ENCODE measurements at places on chromosomes 1 and 21. TPM values are rescaled to one million over a fixed set of nuclear protein-coding genes. Genes with fewer than 3 reads are reported as not detected.

The TRIM17 gene
- 0.26 TPM for total RNA-seq

- DNase-seq, result peak; percentile 11
- H3K4me1 ChIP-seq, result no peaks in the 10 kb centered on the region
- no peak overlapping the region for H3K27ac ChIP-seq
- H3K27me3 ChIP-seq, result no peaks in the 10 kb centered on the region
These were observed 11.8 kb downstream of the NPHP4 start for GRCh38 chr1:5980314-5981008.

GRCh38 chr1:205672970-205673369 is 7.3 kb downstream of the SLC45A3 start:
- no peak overlapping the region for H3K4me3 ChIP-seq
- H3K4me1 ChIP-seq, result no peaks in the 10 kb centered on the region
- no peak for DNase-seq
- no peaks in the 10 kb centered on the region for H3K36me3 ChIP-seq
- H3K27ac ChIP-seq, result no peak overlapping the region
- H3K27me3 ChIP-seq, result no peaks in the 10 kb centered on the region

The ATP1A2 gene
- 1.8 TPM for total RNA-seq

DNA sequence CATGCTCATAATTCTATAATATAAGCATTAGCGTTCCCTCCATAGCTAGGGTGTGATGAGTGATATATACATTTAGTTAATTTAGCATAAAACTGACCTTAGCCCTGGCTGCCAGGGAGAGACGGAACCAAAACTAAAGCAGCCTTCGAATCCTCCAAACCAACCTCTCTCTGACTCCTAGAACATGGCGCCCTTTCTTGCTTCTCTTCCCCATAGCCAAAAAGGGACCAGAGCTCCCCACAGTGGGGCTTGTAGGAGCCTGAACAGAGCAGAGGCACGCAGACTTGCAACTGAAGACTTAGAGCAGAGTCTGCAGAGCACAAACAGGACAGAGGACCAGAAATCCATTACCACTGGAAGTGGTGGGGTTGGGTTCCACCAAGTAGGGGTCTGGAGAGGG is 17.7 kb downstream of the IRF2BP2 start:
- no peaks in the 10 kb centered on the region for H3K4me1 ChIP-seq
- no peak for DNase-seq
- no peaks in the 10 kb centered on the region for H3K27me3 ChIP-seq
- no peak overlapping the region for H3K4me3 ChIP-seq

DNA sequence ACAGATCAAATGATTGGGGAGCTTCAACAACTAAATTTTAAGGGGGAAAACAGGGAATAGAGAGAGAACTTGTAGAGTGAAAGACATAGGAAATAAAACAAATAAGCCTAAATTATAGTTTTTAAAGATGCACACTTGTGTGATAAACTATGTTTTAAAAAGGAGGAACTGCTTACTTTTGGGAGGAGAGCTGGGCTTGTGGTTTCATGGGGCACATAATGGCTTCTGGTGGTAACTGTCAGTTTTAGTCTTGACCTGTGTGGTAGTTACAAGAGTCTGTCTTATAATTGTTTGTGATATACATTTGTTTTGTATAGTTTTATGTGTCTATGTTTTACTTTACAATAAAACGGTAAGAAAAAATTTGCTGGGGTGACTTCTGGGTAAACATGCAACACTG is 165.3 kb downstream of the COL24A1 start:
- H3K4me1 ChIP-seq, result no peaks in the 10 kb centered on the region
- no peak for DNase-seq
- no peaks in the 10 kb centered on the region for H3K27me3 ChIP-seq
- H3K27ac ChIP-seq, result no peak overlapping the region
- H3K36me3 ChIP-seq, result no peaks in the 10 kb centered on the region
- H3K4me3 ChIP-seq, result no peak overlapping the region

GRCh38 chr1:180031664-180032063 is 77.1 kb downstream of the CEP350 start:
- H3K27me3 ChIP-seq, result no peaks in the 10 kb centered on the region
- H3K36me3 ChIP-seq, result no peaks in the 10 kb centered on the region
- H3K4me1 ChIP-seq, result peaks cover 9% of the 10 kb centered on the region
- peak; percentile 5 for DNase-seq
